Stimulated activated CD4-positive, alpha-beta T cell treated with anti-CD3 and anti-CD28 coated beads, Interleukin-1b, Interleukin-23, amount 100 ng/mL, for 4 hours (primary cell): ENCODE measurements at places on chromosomes 5 and 9.
A peak's percentile ranks its signal among the peaks of the same experiment; 100 is the strongest.

- peak; percentile 66 for DNase-seq
Observed at GRCh38 chr9:21802418-21803000, at the start of gene MTAP. Gene MTAP (plus strand): TSS chr9:21802636. CDS start chr9:21802749, 113 bp downstream.

DNA sequence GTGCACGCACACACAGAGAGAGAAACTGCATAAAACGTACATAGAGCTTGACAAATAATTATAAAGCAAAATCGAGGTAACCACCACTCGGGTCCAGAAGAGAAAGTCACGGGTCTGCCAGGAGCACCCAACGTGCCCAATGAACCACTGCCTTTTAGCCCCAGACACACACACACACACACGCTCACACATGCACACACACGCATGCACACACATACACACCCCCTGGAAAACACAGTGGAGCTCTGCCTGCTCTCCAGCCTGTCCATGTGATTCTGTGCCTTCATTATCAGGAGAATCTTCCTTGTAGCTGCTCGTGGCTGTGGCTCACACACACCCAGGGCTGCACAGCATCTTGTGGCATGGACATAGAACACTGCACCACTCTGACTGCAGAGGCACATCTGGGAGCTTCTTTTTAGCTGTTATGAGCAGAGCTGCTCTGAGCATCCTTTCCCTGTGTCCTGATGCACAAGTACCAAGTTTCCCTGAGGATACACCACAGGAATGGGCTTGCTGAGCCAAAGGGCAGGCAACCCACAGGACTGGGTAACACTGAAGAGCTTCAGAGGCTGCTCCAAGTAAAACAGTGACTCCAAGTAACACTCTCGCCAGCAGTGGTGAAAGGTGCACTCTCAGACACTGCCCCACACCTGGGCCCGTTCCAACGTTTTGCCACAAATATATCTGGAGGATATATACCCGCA lies 58.9 kb downstream of the CAMSAP1 start:
- no peak for DNase-seq

DNA sequence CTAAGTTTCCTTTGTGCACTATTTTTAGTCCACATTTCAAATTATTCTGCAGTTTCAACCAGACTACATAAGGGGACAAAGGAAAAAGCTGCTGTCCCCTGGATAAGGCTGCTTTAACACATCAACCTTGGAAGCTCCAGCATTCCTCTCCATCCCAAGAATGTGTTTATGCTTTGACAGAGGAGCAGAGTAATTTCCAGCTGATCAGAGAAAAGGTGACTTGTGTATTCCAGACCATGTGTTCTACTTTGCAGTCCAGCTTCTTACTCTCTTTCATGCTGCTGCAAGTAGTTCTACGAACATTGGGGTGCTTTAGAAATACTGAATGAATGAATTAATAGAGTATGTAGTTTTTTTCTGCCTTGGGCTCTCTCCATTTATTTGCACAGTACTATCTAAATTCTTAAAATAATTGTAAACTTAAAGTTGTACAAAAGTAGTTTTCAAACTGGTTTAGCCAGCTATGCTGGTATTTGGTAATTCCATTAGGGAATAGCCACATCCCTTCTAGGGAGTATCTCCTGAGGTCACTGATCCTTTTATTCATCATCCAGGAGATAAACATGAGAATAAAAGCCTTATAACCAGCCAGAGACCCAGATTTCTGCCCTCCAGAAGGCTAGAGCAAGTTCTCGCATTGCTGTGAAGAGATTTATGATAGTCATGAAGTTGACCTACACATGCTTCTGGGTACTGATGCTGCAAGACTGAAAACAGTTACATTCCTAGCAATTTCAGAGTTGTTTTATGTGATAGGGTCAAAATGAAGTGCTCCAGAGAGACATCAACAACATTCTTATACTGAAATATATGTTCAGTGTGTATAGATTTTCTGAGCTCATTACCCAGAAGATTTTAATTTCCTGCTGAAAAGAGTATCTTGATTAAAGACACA lies 215.2 kb downstream of the COMMD10 start:
- DNase-seq: no peak

DNA sequence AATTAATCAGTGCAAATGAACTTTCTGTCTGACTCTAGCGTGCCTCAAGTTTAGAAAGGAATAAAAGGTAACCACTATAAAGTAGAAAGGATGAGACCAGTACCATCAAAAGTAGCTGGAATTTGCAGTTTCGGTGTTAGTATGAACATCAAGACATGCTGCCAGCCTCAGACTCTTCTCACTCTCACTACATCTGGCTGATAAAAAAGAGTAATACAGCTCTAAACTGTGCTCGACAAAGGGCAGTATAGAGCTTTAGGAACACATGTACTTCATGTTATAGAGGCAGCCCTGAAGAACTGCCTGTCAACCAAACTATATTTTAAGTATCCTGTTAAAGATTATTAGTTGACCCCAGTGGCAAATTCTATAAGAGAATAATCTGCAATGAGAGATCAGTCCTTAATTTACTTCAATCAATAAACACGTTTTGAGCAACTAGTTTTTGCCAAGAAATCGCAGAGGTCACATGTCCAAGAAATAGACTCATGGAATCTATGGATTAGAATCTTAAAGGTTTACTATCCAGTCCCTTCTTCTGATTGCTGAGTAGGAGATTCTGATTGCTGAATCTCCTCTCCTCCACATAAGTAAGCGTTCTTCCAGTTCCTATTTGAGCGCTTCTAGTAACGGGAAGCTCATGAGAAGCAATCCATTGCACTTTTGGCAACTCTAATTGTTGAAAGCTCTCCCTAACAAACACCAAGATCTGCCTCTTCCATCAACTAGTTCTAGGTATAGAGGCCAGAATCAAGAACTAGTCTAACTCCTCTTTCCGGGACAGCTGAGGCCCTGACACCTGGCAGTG lies 941 bp downstream of the XPA start:
- no peak for DNase-seq

DNA sequence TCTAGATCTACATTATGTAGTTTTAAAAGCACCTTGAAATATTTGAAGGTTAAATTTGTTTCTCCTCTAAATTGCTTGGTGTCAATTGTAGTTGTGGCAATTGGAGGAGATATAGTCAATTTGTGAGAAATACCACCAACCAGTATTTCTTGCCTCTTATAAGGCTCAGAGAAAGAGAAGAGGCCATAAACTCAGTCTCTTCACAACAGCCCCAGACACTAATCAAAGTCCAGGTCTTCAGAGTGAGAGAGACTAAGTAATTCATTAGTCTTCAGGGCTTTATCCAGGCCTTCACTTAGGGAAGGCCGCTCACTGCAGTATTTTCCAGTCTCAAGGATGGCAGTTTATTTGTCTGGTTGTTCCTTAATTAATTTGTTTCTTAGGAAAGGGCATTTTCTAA lies 168.0 kb upstream of the RGMB start:
- DNase-seq: no peak

GRCh38 chr5:122465031-122465577 lies 153.1 kb downstream of the SNCAIP start:
- no peak for DNase-seq

DNA sequence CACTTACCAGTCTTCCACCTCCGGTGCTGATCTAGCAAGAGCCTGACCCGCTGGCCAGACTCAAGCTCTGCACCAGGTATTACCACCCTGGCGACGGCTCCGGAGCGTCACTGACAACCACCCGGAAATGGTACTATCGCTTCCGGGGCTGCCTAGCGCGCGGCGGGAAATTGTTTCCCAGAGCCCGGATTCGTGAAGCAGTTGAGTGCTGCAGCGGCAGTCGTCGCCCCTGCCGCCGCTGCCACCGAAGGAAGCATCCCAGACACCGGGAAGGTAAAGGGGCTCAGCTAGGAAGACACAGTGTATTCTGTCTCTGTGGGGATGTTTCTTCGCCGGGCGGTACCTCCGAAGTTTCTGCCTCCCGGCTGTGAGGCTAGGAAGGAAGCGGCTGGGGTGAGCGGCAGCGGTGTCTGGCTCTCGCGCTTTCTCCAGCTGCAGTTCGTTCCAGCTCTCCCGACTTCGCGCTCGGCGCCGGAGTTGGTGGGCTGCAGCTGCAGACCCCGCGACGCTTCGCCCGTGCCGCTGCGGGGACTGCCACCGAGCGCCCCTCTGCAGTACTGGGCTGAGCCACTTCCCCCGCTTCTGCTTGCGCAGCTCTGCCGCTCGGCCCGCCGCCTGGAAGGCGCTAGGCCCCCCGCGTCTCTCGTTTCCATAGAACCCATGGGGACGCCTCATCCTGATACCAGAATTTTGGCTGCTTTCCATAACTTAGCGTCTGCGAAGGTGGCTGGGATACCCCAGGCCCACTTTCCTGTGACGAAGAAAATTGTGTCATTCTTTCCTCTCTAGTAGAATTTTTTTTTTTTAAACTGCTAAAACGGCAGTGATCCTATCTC lies at the start of the genes KIAA0825 and SLF1:
TSS of gene KIAA0825 (minus strand) at position 112 of the 836 bp plus-strand sequence. CDS start 81,478 bp downstream, outside the sequence.
TSS of gene SLF1 (plus strand) at position 177 of the 836 bp plus-strand sequence. CDS start 10,142 bp downstream, outside the sequence.
- peak; percentile 75 for DNase-seq
